Activated T-cell treated with anti-CD3 and anti-CD28 coated beads, Interleukin-2, amount 50 U/mL, for 72 hours (primary cell): ENCODE measurements at places on chromosomes 2 and 18. TPM values are rescaled to one million over a fixed set of nuclear protein-coding genes. Genes with fewer than 3 reads are reported as not detected.

CCDC142 gene
- total RNA-seq = 9.0 TPM

DNA sequence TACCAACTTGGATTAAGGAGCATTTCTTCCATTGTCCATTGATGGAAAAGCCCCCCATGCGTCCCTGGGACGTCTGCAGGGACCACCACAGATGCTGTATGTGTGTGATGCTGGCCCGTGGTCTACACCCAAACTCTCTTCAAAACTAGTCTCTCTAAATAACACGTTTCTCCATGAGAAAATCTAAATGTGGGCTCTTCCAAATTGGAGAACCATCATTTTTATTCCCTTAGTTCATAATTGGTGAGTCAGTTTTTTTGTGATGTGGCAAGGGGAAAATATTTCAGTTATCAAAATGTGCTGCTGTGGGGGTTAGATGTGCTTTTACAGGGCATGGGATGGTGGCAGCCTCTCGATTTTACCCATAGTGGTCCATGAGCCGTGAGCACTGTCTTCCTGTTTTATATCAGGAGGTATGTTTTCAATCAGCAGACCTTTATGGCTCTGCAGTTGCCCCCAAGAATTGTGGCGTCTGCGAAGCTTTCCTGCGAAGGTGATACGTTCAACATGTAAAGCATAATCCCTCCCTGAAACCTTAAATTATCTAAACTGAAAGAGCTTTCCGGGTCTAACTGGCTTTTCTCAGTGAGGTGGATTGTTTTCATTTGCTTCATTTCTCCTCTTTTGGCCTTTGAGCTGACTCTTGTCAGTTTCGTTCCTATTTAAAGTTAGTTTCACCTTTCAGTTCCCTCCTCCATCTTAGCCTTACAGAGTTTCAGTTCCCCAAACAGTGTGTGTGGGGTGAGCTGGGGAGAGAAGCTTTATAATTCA lies 78.4 kb downstream of the SETBP1 start:
- DNase-seq = peak; percentile 59

GRCh38 chr2:162473986-162474385 lies 130.1 kb downstream of the GCA start:
- no peak for DNase-seq

DNA sequence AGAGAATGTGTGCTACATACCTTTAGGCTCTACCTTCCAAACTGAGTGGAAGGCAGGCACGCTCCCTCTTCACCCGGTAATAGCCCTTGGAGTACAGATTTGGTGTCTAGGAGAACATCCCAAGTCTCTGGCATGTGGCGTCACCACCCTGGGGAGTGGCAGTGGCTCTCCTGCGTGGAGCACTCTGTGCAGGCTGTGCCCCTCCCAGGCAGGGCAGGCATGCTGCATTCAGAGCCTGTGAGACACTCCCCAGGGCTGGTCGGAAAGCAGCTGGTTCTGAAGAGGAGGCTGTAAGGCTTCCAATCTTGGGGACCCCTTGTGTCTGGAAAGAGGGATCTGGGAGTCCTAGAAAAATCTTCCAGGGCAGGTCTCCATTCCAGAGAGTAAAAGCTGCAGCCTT lies 193.3 kb downstream of the ANKRD30B start:
- DNase-seq = no peak
